ENCODE measurements at places on chromosomes 7 and 10. TPM values are rescaled to one million over a fixed set of nuclear protein-coding genes. Genes with fewer than 3 reads are reported as not detected.

The FAM180A gene
- polyA plus RNA-seq: 2.1 TPM

The CPN1 gene
- not detected for polyA plus RNA-seq

The PAPOLB gene
- polyA plus RNA-seq: not detected

The KIF11 gene
- polyA plus RNA-seq: 1.1 TPM

The SMIM30 gene
- polyA plus RNA-seq: 52.2 TPM

The SRRM3 gene
- 5.6 TPM for polyA plus RNA-seq

The UCMA gene
- not detected for polyA plus RNA-seq

The WASHC2A gene
- polyA plus RNA-seq: 15.5 TPM

The PDE1C gene
- polyA plus RNA-seq: 2.9 TPM

The RGS10 gene
- polyA plus RNA-seq: 60.8 TPM

The CASP7 gene
- polyA plus RNA-seq: 77.9 TPM

The NAT16 gene
- not detected for polyA plus RNA-seq

The MMP21 gene
- polyA plus RNA-seq: not detected

The ARID5B gene
- 5.9 TPM for polyA plus RNA-seq

The SPDYE2 gene
- not detected for polyA plus RNA-seq

The SMO gene
- polyA plus RNA-seq: 1.1 TPM

The TMEM176B gene
- polyA plus RNA-seq: 29.4 TPM

The HK1 gene
- 48.0 TPM for polyA plus RNA-seq

The NPFFR1 gene
- not detected for polyA plus RNA-seq

The TDRD1 gene
- 0.05 TPM for polyA plus RNA-seq

The FXYD4 gene
- polyA plus RNA-seq: 2.8 TPM
